ENCODE measurements at places on chromosomes 1 and 21. TPM values are rescaled to one million over a fixed set of nuclear protein-coding genes. Genes with fewer than 3 reads are reported as not detected.

- DNase-seq: peak; percentile 77
Observed at GRCh38 chr1:213369465-213369864, 318.4 kb downstream of the RPS6KC1 start.

- DNase-seq: peak; percentile 72
Observed at GRCh38 chr1:39132505-39133339, 71.8 kb upstream of the MACF1 start.

Gene EPHA10
- total RNA-seq: not detected

Gene S100B
- total RNA-seq: 75.2 TPM
